ENCODE measurements at places on chromosomes 6 and 20. TPM values are rescaled to one million over a fixed set of nuclear protein-coding genes. Genes with fewer than 3 reads are reported as not detected.

The TNFRSF6B gene
- total RNA-seq, result not detected

The ULBP3 gene
- total RNA-seq, result 1.8 TPM

DNA sequence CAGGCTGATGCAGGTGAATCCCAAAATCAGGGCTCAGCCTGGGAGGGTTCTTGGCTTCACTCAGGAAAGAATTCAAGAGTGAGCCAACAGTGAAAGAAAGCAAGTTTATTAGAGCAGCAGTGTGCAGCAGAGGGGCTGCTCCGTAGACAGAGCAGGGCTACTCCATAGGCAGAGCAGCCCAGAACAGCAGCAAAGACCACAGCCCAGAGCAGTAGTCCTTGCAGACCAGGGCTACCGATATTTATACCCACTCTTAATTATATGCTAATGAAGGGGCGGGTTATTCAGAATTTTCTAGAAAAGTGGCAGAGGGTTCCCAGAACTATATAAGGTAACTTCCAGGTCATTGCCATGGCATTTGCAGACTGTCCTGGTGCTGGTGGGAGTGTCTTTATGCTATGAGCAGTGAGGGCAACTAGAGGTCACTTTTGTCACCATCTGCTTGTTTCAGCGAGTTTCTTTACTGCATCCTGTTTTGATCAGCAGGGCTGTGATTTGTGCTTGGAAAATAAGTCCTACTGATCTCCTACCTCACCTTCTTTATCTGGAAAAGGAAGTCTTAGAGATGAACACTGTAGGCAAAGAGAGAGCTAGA, 39.8 kb upstream of the PTPN1 start:
- H3K27ac ChIP-seq, result no peak overlapping the region
- H3K4me1 ChIP-seq, result peaks cover 7% of the 10 kb centered on the region
- H3K4me3 ChIP-seq, result no peak overlapping the region
- no peaks in the 10 kb centered on the region for H3K27me3 ChIP-seq

- no peak for DNase-seq
- H3K27me3 ChIP-seq, result no peaks in the 10 kb centered on the region
- H3K36me3 ChIP-seq, result no peaks in the 10 kb centered on the region
- no peaks in the 10 kb centered on the region for H3K4me1 ChIP-seq
- no peak overlapping the region for H3K4me3 ChIP-seq
Measured at GRCh38 chr20:24102290-24102689, 113.7 kb upstream of the GGTLC1 start.

- H3K36me3 ChIP-seq, result no peaks in the 10 kb centered on the region
- no peak overlapping the region for H3K4me3 ChIP-seq
- H3K27ac ChIP-seq, result no peak overlapping the region
- no peaks in the 10 kb centered on the region for H3K27me3 ChIP-seq
Measured at GRCh38 chr6:124792386-124792785, 169.9 kb upstream of the RNF217 start.

DNA sequence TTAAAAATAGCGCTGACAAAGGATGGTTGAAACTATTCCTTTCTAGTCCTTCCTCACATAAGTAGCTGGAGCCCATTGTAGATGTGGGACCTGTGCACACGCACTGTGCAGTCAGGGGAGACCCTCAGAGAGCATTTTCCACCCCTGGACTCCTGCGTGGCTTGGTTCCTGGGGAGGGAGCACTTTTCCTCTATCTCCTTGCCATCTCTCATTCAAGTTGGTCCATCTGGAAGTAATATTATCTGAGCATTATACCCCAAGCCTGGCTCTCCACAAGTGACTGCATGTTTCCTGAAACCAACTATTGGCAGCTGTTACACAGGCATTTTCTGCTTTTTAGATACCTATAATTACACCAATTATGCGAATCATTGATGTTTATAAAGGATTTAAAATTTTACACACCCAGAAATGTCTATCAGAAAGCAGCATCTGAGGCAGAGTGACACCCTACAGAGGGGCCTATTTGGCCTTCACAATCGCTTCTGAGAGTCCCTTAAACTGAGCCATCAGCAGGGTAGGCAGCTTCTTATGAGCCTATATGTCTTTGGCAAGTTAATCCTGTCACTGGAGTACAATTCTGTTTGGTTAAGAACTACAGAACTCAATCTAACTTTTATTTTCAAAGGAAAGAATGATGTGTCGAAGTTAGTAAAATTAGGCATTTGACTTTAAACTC, 18.7 kb downstream of the SOX4 start:
- H3K4me3 ChIP-seq, result no peak overlapping the region
- no peaks in the 10 kb centered on the region for H3K36me3 ChIP-seq
- no peaks in the 10 kb centered on the region for H3K27me3 ChIP-seq
- DNase-seq, result no peak
- H3K4me1 ChIP-seq, result no peaks in the 10 kb centered on the region

GRCh38 chr6:56040223-56040622, 164.8 kb upstream of the BMP5 start:
- H3K36me3 ChIP-seq, result no peaks in the 10 kb centered on the region
- H3K4me3 ChIP-seq, result no peak overlapping the region
- no peaks in the 10 kb centered on the region for H3K4me1 ChIP-seq
- H3K27ac ChIP-seq, result no peak overlapping the region
- DNase-seq, result no peak
- no peaks in the 10 kb centered on the region for H3K27me3 ChIP-seq

The EPHA7 gene
- total RNA-seq, result 4.4 TPM
